ENCODE measurements at places on chromosomes 7 and 10.

GRCh38 chr10:121926671-121927317 lies 1.0 kb downstream of the ATE1 start:
- DNase-seq, result no peak

GRCh38 chr10:43868952-43869351 lies 220.3 kb upstream of the ZNF32 start:
- DNase-seq, result no peak

DNA sequence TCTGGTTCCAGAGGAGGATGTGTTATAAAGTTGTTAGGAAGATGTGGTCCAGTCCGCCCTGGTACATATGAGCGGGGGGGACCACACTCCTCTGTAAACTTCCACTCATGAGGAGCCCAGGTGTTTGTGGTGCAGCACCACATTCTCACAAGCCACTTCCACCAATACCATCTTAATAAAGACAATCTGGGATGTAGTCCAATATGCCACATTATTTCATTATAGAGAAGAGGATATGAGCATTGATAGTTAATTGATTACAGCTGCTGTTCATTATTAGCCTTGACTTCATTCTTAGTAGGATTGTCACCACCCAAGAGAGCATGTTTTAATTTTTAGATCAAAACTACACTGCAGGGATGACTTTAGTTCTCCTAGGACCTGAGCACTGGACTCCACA lies 40.5 kb downstream of the ERCC6 start:
- no peak for DNase-seq

GRCh38 chr7:108308276-108308675 lies 148.0 kb downstream of the NRCAM start:
- DNase-seq, result no peak

DNA sequence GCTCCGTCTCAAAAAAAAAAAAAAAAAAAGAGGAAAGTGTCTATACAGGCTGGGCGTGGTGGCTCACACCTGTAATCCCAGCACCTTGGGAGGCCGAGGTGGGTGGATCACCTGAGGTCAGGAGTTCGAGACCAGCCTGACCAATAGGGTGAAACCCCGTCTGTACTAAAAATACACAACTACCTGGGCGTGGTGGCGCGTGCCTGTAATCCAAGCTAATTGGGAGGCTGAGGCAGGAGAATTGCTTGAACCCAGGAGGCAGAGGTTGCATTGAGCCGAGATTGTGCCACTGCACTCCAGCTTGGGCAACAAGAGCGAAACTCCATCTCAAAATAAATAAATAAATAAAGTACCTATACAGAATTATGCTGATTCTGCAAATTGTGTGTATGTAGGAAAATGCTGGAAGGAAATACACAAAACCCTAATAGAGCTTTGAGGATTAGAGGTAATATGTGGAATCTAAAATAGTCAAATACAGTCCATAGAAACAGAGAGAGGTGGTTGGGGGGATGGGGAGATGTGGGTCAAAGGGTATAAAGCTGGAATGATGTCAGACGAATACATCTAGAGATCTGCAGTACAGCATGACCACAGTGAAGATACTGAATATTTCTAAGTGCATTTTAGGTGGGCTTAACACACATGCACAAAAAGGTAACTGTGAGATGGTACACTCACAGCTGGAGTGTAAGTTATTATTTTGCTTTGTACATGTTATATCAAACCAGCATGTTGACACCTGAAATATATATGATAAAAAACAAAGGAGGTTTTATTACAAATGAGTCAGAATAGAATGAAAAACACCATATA lies 174.5 kb upstream of the KLF14 start:
- DNase-seq, result no peak

GRCh38 chr7:125573126-125573525 lies 643.5 kb upstream of the POT1 start:
- DNase-seq, result no peak

DNA sequence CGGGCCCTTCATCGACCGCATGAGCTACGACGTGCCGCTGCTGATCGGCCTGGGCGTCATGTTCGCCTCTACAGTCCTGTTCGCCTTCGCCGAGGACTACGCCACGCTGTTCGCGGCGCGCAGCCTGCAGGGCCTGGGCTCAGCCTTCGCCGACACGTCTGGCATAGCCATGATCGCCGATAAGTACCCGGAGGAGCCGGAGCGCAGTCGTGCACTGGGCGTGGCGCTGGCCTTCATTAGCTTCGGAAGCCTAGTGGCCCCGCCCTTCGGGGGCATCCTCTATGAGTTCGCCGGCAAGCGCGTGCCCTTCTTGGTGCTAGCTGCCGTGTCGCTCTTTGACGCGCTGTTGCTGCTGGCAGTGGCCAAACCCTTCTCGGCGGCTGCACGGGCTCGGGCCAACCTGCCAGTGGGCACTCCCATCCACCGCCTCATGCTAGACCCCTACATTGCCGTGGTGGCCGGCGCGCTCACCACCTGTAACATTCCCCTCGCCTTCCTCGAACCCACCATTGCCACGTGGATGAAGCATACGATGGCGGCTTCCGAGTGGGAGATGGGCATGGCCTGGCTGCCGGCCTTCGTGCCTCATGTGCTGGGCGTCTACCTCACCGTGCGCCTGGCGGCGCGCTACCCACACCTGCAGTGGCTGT lies 1.2 kb downstream of the SLC18A3 start:
- no peak for DNase-seq

DNA sequence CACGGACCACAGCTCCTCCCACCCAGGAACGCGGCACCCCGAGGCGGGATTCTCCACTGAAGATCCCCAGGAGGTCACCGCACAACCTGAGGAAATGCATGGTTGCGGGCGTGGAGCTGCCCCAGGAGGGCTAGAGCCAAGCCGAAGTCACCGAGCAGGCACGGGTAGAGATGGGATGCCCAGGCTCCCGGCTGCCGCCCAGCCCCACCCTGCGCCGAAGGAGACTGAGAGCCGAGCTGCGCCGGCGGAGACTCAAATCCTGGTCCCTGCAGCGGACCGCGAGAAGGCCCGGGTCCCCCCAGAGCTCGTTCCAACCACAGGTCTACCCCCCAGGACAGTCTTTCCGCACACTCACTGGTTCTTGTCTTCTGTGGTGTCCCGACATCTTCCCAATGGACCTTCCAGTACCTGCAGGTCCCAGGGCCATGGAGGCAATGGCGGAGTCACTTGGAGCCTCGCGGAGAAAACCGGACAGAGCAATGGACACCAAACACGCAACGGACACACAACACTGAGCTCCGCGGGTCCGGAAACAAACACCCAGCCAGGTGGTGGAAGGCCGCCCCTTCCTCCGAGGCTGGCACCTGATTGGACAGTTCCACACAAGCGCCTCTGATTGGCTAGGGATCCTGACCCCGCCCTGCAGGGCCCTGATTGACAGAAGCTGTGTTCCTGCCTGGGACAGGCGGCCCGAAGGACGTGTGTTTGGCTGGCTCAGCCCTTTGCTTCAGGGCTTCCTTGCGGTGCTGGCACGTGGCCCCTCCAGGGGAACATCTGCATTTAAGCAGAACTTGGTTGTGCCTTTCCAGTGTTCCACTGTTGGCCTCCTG lies 331.9 kb upstream of the NUPR2 start:
- DNase-seq, result no peak

- DNase-seq, result no peak
Observed at GRCh38 chr10:114726820-114727271, 68.8 kb upstream of the ABLIM1 start.

DNA sequence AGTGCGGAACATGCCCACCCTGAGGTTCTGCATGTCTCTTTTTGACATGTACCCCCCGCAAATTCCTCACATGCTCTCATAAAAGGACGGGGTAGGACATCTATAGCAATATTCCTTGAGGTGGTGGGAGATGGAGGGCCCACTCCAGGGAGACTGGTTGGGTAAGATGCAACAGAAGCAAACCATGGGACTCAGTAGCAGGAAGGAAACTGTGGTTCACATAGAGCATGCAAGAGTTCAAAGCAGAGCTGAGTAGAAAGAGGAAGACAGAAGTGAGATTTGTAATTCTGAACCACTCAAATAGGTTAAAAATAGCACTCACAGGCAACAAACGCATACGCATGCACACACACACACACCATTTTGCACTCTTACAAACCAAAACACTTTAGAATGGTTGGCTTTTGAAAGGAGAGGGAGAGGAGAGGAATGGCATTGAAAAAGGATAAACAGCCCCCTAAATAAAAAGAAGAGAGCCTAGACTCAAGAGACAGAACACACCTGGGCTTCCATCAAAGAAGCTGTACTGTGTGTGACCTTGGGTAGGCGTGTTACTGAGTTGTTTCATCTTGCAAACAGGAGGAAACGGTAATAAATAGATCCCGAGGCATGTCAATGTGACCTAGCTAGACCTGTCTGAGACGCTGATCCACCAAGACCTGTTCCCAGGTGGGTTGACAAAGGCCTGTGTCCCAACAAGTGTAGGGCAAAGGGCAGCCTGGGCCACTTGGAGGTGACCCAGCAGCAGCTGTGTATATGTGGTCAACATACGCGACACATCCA lies 77.6 kb upstream of the LRRC4 start:
- DNase-seq, result no peak

- DNase-seq, result no peak
Observed at GRCh38 chr10:117175215-117175900, 21.9 kb upstream of the KCNK18 start.

- DNase-seq, result no peak
Observed at GRCh38 chr7:13104128-13104527, 416.7 kb downstream of the ARL4A start.

DNA sequence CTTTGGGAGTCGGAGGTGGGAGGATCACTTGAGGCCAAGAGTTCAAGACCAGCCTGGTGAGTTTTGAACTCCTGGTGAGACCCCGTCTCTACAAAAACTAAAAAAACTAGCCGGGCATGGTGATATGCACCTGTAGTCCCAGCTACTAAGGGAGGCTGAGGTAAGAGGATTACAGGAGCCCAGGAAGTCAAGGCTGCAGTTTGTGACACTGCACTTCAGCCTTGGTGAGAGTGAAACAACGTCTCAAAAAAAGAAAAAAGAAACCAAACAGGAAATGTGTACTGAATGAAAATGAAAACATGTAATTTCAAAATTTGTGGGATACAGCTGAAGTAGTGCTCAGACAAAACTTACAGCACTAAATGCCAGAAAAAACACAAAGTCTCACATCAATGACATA lies 7.6 kb downstream of the ARHGAP12 start:
- DNase-seq, result no peak

DNA sequence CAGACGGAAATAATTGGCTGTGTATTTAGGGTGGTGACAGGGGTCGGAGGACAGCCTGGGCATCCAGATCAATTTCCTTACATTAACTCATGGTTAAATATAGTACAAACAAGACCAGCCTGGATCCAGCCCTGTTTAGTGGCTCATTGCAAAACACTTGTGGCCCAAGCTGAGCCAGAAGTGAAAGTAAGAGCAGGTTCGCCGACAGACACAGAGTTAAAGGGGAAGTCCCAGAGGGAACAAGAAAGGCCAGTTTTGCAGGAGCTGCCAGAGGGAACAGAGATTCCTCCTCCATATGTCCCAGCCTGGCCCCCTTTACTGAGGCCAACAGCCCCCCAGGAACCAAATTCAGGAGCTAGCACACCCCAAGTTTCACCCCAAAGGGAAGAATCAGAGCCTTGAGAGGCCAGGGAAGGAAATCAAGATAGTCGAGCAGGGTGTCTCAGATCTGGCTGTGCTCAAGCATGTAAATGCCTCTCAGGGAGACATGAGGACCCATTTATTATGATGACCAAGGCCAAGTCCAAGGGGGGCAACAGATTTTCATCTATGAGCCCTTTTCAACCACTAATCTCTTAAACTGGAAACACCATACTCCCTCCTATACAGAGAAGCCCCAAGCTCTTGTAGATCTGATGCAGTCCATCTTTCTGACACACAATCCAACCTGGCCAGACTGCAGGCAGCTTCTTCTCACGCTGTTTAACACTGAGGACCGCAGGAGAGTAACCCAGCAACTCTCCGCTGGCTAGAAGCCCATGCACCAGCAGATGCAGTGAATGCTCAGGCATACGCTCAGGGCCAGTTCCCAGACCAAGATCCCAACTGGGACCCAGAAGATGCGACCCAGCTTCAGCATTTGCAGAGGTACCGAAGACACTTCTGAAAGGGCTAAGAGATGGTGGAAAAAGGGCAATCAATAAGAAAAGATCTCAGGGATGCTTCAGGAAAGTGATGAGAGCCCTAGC lies 15.9 kb upstream of the ADCK2 start:
- no peak for DNase-seq

GRCh38 chr7:125444864-125445263 lies 515.2 kb upstream of the POT1 start:
- DNase-seq, result no peak

Measured in activated gamma-delta T cell treated with anti-CD3 and anti-CD28 coated beads, Interleukin-2, amount 50 U/mL, for 16 hours (primary cell).